ENCODE measurements at places on chromosomes 13 and 19.

GRCh38 chr13:36344886-36345437 lies 1.2 kb downstream of the SPART start:
- ATAC-seq, result no peak

GRCh38 chr19:38204096-38204495 lies 19.9 kb downstream of the DPF1 start:
- ATAC-seq, result no peak

GRCh38 chr13:35978607-35979316 lies 152.4 kb downstream of the DCLK1 start:
- no peak for ATAC-seq

GRCh38 chr13:52371736-52372247 lies 34.2 kb downstream of the THSD1 start:
- no peak for ATAC-seq

All from activated CD4-positive, CD25-positive, alpha-beta regulatory T cell treated with anti-CD3 and anti-CD28 coated beads, Interleukin-2, amount 50 U/mL, for 24 hours (primary cell).